Retinal pigment epithelial cell (primary cell): ENCODE measurements at places on chromosomes 5 and 9.

- no peak for DNase-seq
These were observed 2.2 kb downstream of the PCDHA10 start for GRCh38 chr5:140857987-140858240.

DNA sequence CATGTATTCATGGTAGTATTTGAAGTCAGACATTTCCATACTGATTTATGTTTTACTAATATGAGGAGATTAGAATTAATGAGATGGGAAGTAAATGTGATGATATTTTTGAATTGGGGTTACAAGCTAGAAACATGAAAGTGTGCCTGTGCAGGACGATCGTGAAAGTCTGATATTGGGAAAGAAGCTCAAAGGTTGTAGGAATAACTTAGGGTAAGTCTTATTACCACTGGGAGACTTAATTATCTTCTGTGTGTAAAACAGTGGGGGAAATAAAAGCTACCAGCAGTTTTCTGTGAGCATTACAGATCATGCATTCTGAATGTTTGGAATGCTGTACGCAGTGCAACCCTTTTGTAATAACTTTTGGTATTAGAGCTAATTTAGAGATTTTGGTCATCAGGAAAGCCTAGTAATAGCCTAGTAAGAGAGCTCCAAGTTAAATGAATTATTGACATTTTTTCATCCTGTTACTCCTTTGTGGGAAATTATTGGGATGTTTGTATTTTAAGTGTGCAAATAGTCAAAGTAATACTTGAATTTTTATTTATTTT is 153.9 kb downstream of the PCSK5 start:
- peak; percentile 45 for DNase-seq

DNA sequence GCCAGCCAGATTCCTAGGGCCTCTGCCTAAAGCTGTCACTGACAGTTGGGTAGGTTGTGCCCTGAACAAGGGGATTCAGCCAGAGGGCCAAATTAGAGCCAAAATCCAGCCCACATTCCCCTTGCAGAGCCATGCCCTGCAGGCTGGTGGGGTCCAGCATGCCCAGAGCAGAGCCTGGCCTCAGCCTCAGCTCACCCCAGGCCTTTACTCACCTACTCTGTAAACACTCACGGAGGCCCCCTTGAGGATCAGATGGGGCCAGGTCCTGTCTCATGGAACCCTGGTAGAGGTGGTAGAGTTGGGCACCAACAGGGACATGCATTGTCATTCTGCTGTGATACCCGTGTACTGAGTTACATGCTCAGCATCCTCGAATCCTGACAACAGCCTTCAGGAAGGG is 74.9 kb downstream of the LMX1B start:
- DNase-seq, result no peak

DNA sequence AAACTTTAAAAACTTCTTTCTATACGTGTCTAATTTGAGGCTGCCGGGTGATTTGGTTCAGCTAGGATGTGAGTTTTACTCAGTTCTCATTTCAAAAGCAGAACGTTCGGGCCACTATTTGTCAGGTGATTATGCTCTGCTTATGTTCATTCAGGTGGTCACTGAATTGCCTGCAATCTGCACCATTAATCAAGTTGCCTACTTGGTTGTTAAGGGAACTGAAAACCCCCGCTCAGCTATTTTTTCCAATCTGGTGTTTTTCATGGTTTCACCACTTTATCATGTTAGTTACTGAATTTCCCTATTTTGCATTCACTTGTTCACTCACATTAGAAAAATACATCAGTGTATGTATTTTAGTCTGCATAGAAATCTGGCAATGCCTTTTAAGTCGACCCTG is 523.0 kb downstream of the CSNK1G3 start:
- no peak for DNase-seq

GRCh38 chr9:137229903-137230704 is 597 bp upstream of the SLC34A3 start:
- no peak for DNase-seq
